ENCODE measurements at places on chromosomes 1 and 21.

GRCh38 chr1:236716160-236716559 is 29.9 kb downstream of the ACTN2 start:
- no peak for DNase-seq

DNA sequence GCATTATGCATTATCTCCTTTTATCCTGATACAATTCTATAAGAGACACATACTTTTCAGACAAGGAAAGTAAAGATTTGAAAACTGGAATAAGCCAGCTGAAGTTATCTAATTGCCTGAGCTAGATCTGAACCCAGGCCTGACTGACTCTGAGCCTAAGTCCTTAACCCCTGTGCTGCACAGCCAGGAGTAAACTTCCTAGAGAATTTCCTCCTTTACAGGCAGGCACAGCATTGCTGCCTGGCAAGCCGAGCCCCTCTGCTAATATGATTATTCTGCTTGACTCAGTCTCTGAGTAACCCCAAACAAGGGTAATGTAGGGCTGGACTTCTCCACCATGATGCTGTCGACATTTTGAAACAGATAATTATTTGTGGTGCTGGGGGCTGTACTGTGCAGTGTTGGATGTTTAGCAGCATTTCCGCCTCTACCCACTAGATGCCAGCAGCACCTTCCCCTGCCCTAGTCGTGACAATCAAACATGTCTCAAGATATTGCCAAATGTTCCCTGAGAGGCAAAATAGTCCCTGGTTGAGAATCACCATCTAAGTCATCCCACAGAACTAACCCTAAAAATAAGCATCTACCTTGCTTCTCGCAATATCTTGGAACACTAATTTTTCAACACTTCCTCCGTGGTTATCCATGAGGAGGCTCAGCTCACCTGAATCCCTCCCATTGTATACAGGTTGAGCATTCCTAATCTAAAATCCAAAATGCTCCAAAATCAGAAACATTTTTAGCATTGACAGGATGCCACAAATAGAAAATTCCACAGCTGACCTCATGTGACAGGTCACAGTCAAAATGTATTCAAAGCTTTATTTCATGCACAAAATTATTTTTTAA is 18.5 kb downstream of the CAMK1G start:
- DNase-seq, result peak; percentile 8

DNA sequence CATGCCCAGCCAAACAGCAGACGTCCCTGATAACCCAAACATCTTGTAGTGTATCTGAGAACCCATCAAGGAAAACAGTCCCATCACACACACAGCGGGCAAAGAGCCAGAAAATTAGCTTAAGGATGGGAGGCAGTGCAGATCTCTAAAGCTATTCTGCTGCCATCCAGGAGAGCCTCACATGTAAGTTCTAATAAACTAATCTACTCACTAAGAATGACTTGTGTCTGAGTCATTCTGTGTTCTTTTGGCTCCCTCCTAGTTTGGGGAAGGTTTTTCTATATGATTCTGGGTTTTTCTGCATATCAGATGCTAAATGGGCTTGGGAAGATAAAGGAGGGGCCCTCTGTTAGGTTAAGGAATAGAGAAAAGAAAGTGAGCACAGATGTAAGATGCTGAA is 162.8 kb downstream of the HUNK start:
- no peak for DNase-seq

DNA sequence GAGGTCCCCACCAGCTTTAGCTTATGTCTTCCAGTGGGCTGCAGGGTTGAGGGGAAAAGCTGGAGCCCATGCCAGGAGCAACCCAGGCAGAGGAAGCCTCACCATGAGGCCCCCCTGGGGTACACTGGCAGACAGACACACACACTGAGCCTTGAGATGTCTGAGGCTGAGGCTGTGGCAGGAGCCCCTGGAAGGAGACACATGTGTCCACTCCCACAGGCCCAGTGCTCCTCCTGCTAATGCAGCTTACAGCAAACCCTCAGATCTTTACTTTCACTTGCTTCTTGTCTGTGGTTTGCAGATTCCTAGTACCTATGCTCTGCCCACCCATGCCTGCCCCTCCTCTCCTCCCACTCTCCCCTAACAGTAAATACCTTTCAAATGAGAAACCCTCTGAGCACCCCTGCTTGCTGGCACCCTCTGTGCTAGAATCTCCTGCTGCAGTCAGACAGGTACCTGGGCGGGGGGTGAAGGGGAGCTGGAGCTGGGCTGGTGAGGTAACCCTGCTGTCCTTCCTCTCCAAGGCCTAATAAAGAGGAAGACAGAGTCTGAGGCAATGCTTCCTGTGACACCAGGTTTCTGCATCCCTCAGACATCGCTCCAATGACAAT is 63.4 kb upstream of the NEK2 start:
- peak; percentile 7 for DNase-seq
